HuH-7.5 (cell line): ENCODE measurements at places on chromosomes 4 and X.

DNA sequence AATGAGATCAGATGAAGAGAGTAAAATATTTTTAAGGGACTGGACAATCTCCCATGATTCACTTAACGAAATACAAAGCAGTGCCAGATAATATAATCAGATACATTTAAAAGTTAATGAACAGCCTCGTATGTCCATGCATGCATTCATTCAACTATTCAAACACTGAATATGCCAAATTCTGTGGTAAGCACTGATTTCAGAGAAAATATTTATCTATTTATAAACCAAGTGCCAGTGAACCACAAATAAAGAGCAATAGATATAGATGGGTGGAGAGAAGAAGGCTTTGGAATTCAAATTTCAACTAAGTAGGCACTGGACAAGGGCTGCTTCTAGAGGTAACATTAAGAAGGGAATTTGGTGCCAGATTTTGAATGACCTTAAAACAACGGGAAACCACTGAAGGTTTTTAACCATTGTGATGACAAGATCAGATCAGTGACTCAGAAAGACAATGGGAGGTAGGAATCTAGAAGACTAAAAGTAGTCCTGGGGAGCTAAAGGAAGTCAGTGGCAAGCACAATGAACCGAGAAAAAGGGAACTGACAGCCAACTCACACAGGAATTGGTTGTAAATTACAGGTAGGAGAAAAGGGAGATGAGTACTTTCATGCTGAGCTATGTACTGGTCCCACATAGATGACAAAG is 14.2 kb downstream of the ELOVL6 start:
- DNase-seq: no peak

DNA sequence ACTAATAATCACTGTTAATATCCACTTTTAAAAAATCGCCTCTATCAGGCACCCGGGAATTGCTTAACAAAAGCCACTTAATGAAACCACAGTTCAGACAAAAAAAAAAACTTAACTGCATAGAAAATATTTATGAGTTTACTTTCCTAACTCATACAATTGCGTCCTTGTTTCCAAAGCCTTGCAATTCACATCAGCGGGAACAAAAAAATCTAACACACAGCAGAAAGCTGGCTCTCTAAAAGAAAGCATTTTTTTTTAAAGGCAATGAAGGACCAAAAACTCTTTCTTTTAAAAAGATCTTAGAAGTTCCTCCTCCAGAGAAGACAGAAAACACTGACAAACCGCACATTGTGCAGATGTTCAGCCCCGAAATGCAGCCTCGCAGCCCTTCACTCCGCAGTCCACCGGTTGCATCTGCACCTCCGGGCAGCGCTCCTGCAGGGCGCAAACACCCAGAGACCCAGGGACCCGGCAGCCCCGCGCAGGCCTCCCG is 812 bp downstream of the FAT1 start:
- peak; percentile 44 for DNase-seq

DNA sequence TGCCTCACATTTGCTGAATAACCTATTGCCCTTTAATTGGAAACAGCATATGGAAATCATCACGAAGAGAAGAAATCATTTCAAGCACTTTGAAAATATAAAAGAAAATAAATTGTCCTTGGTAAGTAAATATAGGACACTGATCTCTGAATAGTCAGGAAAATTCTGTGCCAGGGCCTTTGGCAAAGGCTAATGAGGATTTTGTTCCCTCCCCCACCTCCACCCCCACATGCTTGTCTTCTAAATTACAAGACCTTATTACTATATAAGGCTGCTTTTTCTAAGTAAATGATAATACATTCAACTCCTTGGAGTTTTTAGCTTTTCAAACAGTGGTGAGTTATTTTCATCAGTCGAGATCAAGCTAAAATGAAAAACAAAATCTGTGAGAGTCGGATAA is 15.8 kb downstream of the SYNPO2 start:
- no peak for DNase-seq

GRCh38 chr4:3197366-3198105 is 51.4 kb upstream of the MSANTD1 start:
- DNase-seq: no peak

DNA sequence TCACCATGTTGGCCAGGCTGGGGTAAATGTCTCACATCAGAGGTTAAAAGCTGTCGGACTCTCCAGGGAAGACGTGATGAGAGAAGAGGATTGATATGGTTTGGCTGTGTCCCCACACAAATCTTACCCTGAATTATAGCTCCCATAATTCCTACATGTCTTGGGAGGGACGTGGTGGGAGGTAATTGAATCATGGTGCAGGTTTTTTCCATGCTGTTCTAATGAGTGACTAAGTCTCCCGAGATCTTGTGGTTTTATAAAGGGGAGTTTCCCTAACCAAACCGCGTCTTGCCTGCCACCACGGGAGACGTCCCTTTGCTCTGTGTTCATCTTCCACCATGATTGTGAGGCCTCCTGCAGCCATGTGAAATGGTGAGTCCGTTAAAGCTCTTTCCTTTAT is 64.4 kb downstream of the ASMT start:
- DNase-seq: no peak

DNA sequence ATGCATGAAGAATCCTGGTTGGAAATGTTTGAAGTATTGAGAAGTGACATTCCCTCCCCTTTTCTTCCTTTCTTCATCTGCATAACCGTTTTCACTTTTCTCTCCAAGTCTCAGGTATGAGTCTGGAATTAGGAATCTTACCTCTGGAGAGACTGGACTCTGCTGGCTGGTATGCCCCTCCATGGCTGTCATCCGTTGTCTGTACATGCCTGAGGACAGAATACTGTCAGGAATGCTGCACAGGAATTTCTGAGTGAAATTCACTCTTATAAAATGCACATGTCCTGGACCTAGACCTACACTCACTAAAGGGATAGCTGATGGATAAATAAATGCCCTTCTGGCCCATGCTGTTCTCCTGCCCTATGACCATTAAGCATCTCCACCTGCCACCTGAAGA is 179.5 kb downstream of the MSN start:
- no peak for DNase-seq

DNA sequence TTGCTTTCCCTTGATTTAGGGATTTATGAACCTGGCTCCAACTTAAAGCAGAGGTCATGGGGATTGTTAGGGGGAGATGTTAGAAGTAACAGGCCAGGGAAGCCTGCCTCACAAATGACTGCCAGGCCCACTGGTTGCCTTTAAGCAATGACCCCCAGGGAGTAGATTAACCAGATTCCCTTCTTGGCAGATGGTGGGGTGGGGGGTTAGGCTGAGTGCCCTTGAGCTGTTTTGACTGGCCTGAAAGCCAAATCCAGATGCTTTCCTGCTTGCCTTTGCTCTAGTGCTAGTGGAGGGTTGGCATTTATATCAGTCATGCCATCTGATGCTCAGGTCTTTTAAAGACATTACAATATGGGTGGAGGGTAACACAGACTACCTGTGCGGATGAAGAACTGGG is 128.1 kb downstream of the TMEM164 start:
- no peak for DNase-seq

- no peak for DNase-seq
Measured at GRCh38 chr4:25977397-25978170, 63.6 kb downstream of the SMIM20 start.

DNA sequence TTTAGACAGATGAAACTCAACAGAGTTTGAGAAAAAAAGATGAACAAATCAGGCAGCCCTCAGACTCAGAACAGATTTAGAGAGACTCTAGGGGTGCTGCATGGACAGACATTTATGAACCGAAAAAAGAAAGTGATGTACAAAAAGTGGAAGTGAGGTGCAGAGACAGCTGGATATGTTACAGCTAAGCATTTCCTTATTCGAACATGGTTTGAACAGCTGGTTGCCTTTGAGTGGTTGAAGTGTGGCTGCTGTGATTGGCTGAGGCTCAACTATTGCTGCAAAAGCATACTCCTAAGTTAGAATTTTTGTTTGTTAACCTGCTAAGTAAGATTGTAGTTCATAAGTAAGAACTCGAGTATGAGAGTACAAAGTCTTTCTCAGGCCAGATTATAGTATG is 331.5 kb upstream of the PABPC4L start:
- DNase-seq: no peak

- DNase-seq: no peak
Measured at GRCh38 chr4:77052352-77052751, 23.4 kb downstream of the CCNI start.

GRCh38 chr4:161320377-161320776 is 843.4 kb downstream of the FSTL5 start:
- peak; percentile 3 for DNase-seq

DNA sequence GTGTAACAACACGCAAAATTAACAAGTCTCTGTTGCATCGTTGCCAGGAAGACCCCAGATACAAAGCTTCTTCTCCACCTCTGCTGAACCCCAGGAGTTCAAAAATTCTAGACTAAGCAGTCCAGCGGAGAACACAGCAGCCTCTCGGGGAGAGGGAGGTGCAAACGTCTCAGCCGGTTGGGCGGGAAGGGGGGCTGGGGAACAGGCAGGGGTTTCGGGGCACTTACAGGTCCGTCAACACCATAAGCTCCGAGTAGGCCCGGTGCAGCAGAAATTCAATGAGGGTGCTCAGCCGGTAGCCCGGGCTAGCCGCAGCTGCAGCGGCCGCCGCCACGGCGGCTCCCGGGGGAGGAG is 394 bp downstream of the MED14 start:
- no peak for DNase-seq

DNA sequence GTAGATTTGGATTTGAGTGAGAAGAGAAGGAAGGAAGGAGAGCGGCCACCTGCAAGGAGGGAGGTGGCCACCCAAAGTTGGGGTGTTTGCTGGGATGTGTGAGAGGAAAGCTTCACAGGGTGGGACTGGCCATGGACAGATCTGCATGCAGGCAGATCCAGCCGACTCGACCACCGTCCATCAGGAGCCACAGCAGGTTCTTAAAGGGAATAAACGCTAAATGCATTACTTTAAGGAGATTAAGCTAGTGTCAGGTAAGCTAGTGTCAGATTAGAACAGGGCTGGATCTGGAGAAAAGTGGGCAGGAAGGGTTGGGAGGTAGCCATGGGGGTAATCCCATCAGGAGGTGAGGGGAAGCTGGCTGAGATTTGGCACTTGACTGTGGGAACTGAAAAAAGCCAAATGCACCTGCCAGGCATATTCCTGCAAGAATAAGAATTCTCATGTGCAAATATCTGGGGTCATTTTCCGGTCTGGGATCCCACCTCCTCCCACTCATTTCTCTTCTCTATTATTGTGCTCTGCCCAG is 79.6 kb downstream of the MGST2 start:
- no peak for DNase-seq

GRCh38 chr4:7890635-7891393 is 48.8 kb downstream of the AFAP1 start:
- no peak for DNase-seq

GRCh38 chrX:74187211-74187610 is 116.8 kb upstream of the ZCCHC13 start:
- no peak for DNase-seq

DNA sequence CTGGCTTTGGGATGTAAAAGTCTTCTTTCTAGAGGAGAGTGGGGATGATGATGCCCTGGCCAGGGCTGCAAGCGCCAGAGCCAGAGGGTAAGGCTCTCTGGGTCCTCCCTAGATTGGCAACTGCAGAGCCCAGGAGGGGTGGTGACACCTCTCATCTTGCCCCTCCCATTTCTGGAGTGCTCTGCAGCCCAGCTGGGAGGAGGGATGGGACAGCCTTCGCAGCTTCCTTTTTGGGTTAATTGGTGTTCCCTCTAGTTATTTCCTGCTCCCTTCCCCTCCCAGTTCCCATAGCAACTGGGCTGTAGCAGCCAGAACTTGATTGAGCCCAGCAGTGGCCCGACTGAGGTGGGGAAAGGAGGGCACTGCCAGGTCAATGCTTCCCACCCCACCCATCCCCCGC is 19.2 kb downstream of the NALF2 start:
- DNase-seq: no peak

GRCh38 chr4:27007507-27007906 is 146.9 kb downstream of the STIM2 start:
- no peak for DNase-seq

GRCh38 chr4:152964335-152964734 is 28.2 kb downstream of the FHDC1 start:
- DNase-seq: no peak

GRCh38 chr4:40178672-40179071 is 18.2 kb upstream of the RHOH start:
- DNase-seq: no peak

GRCh38 chr4:94551643-94552564 is 100.2 kb downstream of the PDLIM5 start:
- no peak for DNase-seq

DNA sequence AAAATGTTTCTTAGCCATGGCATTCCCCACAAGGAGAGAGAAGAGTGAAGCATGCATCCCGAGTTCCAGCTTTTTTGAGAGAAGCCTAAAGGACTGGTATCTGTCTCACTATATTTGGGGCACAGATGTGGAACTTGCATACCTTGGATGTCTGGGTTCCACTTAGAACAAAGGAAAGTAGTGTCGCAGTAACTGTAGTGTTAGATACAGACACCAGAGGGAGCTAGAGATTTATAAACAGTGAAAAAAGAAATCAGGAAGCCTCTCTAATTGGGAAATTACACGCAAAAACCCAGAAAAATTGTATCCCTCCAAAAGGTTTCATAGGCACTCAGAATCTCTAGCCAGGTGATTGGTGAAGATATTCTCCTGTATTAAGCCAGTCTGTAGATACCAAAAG is 34.4 kb downstream of the AGTR2 start:
- DNase-seq: no peak

- DNase-seq: no peak
Measured at GRCh38 chr4:169968999-169969398, 57.2 kb downstream of the MFAP3L start.

DNA sequence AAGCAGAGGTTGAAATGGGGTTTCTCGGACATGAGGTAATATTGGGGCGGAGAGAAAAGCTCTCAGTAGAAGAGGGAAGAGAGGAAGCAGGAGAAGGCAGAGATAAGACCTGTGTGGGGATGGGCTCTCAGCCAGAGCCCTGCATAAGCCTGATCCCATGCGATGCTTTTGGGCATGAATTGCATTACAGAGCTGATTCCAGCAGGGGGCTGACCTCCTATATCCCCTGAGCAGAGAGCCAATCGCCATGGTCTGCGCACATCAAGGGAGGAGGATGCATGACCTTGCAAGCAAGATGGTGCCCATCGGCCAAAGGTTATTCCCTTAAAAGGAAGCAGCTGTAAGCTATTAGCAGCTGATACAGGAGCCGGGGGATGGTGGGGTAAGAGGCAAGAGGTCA is 7.6 kb downstream of the ANOS1 start:
- no peak for DNase-seq

DNA sequence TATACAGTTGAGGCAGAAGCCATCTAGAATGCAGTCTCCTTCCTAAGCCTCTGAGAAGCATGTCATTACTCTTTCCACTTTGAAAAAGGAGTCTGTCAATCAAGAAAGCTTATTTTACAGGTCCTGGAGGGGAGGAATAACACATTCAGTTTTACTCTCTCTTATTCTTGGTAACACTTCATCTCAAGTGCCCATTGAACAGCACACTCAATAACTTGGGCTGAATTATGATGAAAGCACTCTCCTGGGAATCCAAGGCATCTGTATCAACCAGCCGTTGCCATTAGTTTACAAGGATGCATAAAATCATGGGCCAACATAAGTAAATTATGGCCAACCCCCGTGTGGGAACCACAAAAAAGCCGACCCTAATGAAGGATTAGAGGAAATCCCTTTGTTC is 282.4 kb downstream of the C4orf33 start:
- DNase-seq: no peak

GRCh38 chr4:176034499-176034898 is 31.1 kb upstream of the WDR17 start:
- no peak for DNase-seq
